NCI-H2029 (cell line): ENCODE measurements at places on chromosomes 11 and 22.

GRCh38 chr22:37559901-37560607, at the start of gene CDC42EP1:
CDC42EP1 (plus strand) TSS chr22:37560480; CDS start chr22:37566350, 5,870 bp downstream.
- DNase-seq: no peak

GRCh38 chr11:47914743-47915142, 65.6 kb upstream of the PTPRJ start:
- no peak for DNase-seq

GRCh38 chr11:85590848-85591483, 36.2 kb downstream of the DLG2 start:
- peak; percentile 2 for DNase-seq

DNA sequence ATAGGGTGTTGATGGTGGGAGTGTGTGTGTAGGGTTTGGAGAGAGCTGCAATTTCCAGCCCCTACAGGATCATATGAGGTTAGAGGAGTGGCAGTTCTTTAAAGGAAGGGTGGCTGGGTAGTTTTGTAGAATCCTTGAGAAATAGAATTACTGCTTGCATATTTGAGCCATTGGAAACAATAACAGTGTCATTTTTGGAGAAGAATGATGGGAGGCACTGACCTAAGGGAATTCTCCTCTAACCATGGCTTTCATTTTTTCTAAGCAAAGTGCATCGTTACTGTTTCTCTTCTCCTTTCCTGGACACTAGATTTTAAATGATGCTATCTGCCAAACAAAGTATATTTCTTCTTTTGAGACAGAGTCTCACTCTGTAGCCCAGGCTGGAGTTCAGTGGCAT, 66.9 kb upstream of the RRM1 start:
- no peak for DNase-seq

DNA sequence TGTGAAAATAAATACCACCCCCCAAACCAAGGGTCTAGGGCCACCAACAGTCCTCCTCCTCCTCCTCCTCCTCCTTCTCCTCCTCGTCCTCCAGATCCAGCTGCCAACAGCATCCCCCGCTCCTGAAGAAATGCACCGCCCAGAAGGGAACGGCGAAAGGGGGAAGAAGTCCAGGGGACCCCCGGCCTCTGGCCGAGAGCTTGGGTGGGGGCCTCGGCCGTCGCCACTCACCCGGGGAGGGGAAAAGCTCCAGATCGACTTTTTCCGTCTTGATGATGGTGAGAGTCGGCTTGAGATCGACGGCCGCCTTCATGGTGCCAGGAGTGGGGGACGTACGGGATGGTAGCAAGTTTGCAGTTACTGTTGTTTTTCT, 65.7 kb downstream of the ETS1 start:
- DNase-seq: no peak

GRCh38 chr11:122523846-122524805, 131.4 kb upstream of the UBASH3B start:
- DNase-seq: no peak

DNA sequence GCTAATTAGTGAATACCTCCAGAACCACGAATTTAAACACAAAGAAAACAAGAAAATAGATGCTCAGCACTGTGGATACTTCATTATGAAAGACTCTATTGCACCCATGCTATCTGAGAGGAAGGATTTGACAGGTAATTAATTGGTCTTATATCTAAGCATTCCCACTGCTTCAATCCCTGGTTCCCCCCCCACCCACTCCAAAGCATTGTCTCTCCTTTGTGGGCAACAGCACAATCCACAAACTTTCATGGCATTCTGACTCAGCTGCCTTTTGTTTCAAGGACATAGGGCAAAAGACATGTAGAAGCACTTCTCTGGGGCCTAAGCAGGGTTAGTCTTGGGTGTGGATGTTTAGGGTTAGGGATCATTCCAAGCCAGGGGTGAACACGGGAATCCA, 551.4 kb downstream of the BUD13 start:
- DNase-seq: no peak

GRCh38 chr11:131896978-131897615, 526.7 kb downstream of the NTM start:
- DNase-seq: no peak

DNA sequence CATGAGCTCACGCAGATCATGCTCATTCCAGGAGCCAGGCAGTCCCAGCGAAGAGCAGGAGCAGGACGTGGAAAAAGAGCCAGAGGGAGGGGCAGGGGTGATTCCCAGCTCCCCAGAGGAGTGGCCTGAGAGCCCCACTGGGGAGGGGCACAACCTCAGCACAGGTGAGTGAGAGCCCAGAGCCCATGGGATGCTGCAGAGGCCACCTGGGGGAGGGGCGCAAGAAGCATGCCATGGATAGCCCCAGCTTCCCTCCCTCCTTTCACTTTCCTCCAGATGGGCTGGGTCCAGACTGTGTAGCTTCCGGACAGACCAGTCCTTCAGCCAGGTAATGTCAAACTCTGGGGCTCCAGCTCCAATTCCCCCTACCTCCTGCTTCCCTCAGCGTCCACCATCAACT, 6.2 kb downstream of the SMTNL1 start:
- no peak for DNase-seq

- no peak for DNase-seq
Observed at GRCh38 chr11:57356268-57356667, 18.1 kb downstream of the P2RX3 start.

GRCh38 chr11:134357545-134357839, 25.7 kb downstream of the GLB1L2 start:
- DNase-seq: no peak

DNA sequence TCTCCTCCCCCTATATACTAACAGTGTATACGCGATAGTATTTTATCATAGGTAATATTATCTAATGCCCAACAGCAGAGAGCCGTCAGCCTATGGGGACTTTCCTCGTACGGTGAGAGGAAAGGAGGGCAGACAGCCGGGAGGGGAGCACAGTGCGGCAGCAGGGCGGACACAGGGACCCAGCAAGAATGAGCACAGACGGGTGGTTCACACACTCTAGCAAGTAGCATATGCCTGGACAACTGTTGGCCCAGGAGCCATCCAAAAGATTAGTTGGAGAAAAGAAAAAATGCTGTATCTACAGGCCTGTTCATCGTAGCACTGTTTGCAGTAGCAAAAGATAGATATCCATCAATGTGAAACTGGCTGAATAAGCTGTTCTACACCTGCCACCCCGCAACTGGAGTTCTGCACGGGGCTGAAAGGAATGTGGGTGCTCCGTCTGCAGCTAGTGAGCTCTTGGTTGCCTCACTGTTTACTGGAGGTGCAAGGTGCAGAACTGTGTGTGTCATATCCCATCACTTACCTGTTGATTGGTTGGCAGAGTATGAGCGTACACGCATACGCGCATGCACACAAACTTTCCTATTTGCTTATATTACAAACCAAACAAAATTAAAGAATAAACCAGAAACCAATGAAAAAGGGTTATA, 324.3 kb downstream of the TBC1D22A start:
- DNase-seq: no peak

DNA sequence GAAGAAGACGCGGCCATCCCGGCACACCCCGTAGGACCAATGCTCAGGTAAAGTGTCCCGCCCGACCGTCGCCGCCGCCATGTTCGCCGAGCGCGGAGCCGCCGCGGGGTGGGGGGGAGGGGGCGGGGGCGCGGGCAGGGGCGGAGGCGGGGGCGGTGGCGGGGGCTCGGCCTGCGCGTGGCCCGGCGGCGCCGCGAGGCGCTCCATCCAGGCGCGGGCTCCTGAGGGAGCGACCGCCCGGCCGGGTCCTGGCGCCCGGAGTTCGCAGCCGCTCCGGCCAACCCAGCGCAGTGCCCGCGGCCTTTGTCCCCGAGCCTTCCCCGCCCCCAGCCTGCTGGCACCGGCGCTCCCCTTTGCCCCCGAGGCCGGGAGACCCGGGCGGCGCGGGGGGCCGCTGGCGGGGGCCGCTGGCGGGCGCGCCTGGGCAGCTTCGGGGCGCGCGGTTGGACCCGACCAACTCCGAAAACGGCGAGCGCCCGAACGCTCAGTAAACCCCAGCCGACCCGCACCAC, at the start of gene PLEKHA7:
Gene PLEKHA7 (minus strand): TSS at position 94 of the 512 bp plus-strand sequence. CDS start 13 bp downstream, at position 81.
- no peak for DNase-seq

- DNase-seq: no peak
Observed at GRCh38 chr11:115497303-115497702, 6.9 kb downstream of the CADM1 start.

- DNase-seq: no peak
Observed at GRCh38 chr11:8201644-8202365, 33.0 kb upstream of the RIC3 start.

GRCh38 chr11:20351751-20352262, 11.7 kb upstream of the HTATIP2 start:
- no peak for DNase-seq

GRCh38 chr11:69308936-69309615, 15.1 kb downstream of the MYEOV start:
- no peak for DNase-seq

GRCh38 chr11:126135235-126136176, 72.8 kb upstream of the CDON start:
- peak; percentile 23 for DNase-seq

DNA sequence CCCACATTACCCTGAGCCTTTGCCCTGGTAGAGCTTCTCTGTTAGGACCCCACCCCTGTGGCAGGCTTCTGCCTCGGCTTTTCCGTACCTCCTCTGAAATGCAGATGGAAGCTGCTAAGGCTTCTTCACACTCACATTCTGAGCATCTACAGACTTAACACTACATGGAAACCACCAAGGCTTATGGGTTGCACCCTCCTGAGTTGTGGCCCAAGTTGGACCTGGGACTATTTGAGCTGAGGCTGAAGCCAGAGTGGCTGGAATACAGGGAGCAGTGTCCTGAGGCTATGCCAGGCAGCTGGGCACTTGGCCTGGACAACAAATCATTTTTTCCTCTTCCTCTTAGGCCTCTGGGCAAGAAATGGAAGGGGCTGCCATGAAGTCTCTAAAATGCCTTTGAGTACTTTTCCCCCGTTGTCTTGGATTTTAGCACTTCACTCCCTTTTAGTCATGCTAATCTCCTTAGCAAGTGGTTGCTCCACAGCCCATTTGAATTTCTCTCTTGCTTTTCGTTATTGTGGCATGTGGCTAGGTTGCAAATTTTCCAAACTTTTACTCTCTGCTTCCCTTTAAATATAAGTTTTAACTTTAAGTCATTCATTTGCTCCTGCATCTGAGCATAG, 114.8 kb upstream of the FIBIN start:
- no peak for DNase-seq

DNA sequence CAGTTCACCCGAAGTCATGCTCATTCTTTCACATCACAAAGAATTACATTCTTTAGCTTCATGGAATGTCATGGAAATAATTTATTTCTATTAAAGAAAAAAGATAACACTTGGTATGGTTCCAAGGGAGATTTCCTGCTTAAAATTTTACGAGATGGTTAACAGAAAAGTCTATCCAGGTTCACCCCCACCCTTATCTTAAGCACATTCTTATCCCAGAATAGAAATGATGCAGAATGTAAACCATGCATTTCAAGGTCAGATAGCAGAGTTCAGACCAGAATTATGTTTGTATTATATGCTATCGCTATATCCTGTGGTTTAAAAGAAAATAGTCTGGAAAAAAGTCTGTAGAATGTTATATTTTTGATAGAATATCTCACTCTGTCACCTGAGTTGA, 58.7 kb downstream of the GAS2 start:
- DNase-seq: no peak

DNA sequence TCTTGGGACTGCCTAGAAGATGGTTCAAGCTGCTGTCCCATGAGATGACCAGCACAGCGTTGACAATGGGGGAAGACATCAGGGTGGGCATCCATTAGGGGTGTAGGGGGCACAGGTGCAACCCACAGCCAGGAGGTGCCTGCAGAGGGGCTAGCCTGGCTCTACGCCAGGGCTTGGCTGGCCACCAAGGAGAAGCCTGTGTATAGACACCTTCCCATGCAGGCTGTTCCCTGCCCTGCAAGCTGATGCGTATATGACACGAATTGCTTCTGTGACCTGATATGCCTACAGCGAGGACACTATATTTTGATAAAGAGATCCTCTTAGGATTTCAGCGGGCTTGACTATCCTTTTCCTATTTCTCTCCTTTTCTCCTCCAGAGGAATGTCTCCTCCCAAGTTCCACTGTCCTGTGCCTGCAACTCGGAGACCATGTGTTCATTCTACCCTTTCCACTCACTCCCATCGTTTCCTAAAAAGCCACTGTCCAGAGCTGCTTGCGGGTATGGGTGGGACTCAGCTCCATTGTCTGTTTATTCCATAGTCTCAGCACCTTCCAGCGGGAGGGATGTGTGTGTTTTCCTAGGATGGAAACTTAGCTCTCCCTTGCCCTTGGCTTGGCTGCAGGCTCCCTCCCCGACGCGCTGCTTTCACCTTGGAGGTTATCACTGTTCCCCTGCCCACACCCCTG, 56.1 kb downstream of the ST14 start:
- no peak for DNase-seq

DNA sequence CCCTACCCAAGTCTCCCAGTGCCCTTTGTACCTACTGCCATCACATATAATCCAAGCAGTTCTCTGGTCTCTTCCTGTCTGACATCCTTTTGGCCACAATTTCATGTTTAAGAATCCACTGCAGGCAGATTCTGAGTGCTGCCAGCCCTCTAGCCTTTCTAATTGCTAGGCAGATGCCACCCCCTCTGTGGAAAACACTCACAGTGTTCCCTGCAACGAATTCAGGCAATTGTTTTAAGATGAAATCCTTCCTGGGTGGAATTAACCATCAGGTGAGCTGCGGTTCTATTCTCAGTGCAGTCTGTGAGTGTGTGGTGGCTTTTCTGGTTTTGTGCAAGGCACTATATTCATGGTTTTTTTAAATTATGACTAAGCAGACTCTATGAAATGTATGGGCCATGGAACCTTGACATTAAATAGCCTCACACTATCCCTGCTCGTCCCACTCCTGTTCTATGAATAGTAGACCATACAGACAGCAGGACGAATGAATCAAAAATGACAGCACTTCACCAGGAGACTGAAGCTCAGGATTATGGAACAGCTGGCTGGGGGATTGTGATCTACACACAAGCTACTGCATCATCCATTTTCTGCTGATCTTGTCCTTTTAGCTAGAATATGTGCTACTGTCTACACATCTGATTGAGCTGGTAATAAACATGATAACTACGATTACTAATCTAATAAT, 29.8 kb upstream of the BMAL1 start:
- DNase-seq: no peak

- DNase-seq: no peak
Observed at GRCh38 chr11:127157225-127157624, 156.7 kb upstream of the KIRREL3 start.

DNA sequence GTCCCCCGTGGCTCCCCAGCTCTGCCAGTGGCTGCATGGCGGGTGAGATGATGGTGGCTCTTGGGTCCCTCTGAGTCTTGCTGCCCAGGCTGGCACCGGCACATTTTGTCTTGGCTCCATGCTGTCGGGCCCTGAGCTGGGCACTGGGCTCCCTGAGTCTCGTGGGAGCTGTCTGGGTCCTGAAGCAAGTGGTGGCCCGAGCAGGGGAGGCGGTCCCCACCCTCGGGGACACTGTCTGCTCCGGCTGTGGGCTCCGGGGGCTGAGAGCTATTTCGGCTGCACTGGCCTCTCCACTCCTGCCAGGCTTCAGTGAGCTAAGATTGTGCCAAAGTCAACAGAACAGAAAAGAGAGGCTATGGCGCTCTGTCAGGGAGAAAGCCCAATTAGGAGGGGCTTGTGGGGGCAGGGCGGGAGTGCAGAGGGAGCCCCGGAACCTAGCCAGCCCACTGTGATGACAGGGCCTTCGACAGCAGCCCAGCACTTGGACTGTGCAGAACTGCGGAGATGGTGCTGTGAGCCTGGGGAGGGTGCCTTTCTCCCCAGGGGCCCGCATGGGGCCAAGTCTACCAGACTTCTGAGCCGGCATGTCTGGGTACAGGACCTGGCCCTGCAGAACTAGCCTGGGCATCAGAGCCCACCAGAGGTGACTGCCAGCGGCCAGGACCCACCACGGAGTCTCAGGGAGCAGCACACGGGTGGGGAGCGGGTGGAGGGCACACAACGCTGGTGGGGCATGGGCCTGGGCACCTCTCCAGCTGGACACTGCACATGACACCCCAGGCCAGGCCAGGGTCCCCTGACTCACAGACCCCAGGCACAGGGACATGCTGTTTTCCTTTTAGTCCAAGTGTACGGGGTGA, 38.0 kb downstream of the RTN4R start:
- peak; percentile 22 for DNase-seq
